ENCODE measurements at places on chromosomes 2 and 18.
A peak's percentile ranks its signal among the peaks of the same experiment; 100 is the strongest.

DNA sequence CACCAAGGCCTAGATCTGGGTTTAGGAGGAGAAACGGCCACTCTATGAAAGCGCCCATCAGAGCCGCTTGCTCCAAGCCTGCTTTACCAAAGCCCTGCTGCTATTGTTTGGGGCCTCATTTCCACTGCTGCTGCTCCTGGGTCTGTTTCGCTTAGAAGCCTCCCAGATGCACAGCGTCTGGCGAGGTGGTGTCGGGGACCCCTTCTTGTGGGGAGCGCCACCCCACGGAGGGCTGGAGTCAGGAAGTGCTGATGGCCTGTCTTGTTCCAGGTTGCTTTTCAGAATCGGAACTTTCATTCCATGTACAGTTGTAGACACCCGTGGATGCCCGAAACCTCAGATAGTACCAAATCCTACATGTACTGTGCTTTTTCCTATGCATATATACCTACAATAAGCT lies 204.9 kb upstream of the TWIST2 start:
- DNase-seq = no peak

DNA sequence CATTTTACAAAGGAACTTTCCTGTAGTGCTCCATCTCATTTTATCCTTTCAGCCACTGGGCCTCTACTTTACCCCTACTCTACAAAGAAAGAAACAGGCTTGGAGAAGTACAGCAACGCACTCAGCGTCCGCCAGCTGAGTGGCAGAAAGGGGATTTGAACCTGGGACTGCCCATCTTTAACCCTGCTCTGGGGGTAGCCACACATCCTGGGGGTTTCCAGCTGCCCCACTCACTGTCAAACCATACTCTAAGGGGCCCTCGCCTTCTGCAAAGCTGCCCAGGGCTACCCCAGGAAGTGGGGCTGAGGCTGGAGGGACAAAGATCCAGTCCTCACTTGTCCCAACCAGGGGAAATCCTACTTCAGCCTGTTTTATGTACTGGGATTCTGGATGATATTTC lies 17.9 kb downstream of the HS1BP3 start:
- DNase-seq = no peak

DNA sequence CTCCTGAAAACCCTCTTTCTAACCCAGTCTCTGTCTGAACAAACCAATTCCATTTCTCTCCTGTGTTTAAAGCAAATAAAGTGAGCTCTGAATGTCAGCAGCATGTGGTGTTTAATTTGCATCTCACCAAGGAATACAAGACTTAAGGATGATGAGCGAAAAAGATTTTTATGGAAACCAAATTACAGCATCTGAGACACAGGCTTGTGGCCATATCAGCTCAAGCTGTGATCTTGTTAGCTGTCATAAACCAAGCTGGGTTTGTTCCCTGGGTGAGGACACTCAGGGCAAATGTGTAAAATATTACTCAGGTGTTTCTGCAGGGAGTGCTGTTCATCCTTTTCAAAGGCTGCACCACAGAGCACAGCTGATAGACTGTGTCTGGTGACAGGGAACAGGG lies 129.3 kb upstream of the REV1 start:
- DNase-seq = no peak

GRCh38 chr2:148853458-148853857 lies 21.6 kb upstream of the KIF5C start:
- DNase-seq = no peak

DNA sequence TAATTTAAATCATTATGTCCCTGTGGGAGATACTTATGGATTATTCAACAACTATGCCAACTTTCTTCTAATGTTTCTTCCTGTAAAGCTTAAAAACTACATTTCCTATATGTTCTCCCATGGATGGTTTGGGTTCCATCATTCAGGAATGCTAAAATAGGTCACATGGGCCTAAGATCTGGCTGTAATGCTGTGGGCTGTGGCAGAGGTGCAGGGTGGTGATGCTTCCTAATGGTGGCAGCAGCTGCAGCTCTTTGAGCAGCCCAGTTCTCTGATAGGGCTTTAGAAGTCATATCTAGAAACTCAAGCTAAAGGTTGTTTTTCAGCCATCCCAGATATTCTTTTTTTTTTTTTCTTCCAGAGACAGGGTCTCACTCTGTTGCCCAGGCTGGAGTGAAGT lies 266.1 kb downstream of the ZNF385B start:
- peak; percentile 26 for DNase-seq

GRCh38 chr18:58495634-58496033 lies 133.3 kb downstream of the ALPK2 start:
- DNase-seq = no peak

GRCh38 chr18:71079606-71080005 lies 790.8 kb downstream of the SOCS6 start:
- DNase-seq = no peak

DNA sequence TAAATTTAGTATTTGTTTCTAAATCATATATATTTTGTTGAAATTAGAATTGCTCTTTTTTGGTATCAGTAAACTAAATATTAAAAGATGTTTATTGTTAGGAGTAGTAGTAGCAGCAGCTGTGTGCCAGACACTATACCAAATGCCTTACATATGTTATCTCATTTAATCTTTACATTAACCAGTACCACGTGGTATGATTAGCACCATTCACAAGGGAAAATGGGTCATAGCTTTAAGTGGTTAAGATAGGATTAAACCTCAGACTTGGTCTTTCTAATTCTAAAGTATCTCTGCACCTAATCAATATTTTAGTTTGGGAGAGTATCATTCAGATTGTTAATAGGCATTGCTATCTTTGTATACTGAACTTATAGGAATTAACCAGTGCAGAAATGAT lies 29.0 kb downstream of the PSMD14 start:
- no peak for DNase-seq
